Ovary (tissue), 10 donors: ENCODE measurements at places on chromosomes 2 and 18. TPM values are rescaled to one million over a fixed set of nuclear protein-coding genes. Genes with fewer than 3 reads are reported as not detected.

The SEPTIN10 gene
- 83.7 TPM for total RNA-seq

The CREG2 gene
- 0.30 TPM for total RNA-seq

- DNase-seq: no peak
These were observed 281.3 kb downstream of the ZNF804A start for GRCh38 chr2:184879671-184880070.

- DNase-seq: no peak
These were observed 533.4 kb downstream of the ERBB4 start for GRCh38 chr2:212005085-212005671.

DNA sequence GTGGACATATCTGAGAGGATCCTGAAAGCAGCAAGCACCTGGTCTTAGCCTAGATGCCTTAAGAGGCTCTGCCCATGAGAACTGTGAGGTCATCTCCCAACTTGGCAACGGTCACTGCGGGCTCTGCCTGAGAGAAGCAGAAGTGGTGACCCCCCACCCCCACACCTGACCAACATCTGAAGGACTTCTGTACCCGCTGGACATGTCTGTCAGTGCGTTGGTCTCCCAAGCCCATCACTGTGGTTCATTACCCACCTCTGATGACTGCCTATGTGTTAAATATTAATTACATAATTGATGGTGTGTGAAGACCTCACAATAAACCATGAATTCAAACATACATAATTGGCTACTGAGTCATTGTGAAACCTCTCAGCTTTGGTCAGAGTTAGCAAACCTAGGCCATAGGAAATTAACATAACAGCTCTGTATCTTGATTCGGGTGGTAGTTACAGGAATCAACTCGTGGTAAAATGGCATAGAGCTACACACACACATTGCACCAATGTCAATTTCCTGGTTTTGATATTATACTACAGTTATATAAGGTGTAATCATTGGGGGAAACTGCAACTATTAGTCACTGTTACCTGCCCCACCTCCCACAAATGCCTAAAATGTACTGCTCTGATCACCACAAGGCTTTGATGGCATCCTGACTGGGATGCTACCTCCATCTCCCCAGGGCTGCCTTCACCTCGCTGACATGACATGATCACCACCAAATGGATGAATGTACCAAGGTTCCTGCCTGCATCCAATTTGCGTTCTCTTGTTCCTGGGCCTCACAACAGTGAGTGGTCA lies 4.3 kb upstream of the GALNT1 start:
- no peak for DNase-seq

- no peak for DNase-seq
These were observed 60.4 kb downstream of the ZBTB7C start for GRCh38 chr18:48348739-48349138.

DNA sequence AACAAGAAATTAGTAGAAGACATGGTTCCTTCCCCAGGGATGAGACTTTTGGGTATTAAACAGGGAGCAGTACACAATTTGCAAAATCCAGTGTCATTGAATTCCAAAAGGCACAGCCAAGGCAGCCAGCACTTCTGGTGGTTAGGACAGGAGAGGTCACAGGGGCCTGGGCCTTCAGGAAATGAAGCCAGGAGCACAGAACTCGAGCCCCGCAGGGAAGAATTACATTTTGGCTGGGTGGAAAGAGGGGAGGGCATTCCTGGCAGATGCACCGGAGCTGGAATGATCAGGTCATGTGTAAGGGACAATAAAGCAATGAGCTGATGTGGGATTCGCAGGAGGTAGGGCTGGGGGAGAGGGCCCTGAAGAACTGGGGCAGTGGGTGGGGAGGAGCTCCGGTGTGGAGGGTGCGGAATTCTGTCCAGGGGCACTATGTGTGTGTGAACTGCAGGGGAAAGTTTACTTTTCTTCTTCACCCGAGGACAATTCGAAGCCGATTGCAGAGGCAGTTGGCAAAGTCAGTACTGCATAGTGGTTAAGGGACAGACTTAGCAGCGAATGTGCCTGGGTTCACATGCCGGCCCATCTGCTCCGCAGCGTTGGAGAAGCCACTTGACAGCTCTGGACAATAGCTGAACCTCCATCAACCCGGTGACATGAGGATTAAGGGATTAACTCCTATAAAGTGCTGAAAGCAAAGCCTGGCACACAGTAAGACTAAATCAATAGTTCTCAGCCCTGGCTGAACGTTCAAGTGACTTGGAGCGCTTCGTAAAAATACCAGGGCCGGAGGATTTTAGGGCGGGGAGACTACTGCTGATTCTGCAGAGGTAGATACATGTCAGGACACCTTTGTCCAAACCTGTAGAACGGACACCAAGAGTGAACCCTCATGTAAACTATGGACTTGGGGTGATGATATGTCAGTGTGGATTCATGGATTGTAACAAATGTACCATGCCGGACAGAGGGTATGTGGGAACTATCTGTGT lies 36.4 kb downstream of the ALPK2 start:
- no peak for DNase-seq

GRCh38 chr2:193690572-193690971 lies 1495.8 kb upstream of the TMEFF2 start:
- no peak for DNase-seq

GRCh38 chr2:11744631-11745394 lies 1.6 kb upstream of the LPIN1 start:
- no peak for DNase-seq
